ENCODE measurements at places on chromosomes 3 and 15.

DNA sequence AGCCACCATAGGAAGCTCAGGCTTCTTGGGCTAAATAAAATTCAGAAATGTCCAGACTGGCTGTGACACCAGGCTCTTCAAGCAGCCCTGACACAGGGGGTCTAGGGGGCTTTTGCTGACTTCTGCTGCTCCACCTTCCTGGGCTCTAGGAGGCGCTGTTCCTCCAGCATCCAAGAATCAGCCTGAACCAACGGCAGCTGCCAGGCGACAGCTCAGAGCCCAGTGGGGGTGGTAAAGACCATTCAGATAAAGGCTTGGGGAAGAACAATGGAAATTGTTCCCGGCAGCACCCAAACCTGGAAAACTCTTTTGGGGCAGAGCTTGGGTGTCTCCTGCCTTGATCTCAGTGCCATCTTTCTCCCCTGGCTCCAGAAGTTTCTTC lies 21.6 kb upstream of the PSTPIP1 start:
- peak; percentile 53 for DNase-seq

DNA sequence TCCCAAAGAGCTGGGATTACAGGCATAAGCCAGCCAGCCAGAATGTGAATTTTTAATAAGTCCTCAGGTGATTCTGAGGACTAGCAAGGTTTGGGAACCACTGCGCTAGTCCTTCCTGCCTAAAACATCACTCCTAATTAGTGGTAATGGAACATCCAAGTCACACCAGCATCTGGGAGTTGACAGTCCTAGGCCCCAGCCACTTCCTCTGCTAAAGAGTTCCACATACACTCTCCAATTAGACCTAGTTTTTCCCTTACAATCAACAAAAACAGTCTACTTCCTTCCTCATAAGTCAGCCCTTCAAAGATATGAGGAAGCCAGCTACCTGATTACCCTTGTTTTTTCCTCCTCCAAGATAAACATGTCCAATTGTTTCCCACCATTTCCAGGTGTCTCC lies 78.1 kb downstream of the OXNAD1 start:
- no peak for DNase-seq

DNA sequence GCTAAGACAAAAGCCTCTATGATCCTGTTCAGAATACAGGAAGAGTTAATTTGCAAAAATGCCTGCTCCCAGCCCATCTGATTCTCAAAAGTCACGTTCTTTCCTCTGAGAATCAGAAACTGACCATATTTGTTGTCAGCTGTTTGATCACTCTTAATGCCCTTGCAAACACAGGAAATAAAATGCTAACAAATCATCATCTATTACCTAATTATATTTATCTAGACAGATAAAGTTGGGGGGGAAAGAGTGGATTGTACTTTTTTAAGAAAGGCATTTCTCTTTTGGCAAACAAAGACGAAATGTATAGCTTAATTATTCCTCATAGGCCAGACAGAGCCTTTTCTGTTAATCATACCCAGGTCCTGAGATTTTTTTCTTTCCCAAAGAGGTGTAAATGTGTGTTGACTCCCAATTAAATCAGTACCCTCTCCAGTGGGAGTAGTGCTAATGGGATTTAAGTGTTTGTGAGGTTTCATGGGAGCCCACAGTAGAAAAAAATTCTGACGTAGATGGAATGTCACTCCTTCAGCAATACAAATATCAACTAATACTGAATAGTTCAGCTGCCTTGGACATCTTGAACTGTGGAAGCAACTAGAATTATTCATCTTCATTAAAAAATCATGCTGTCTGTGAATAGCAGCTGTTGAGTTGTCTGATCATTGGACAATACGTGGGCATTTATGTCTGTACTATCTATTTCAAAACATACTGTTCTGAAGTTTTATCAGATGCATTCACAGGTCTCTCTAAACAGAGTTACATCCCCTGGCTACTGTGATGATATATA lies 22.5 kb upstream of the BNIP2 start:
- DNase-seq: no peak

- no peak for DNase-seq
Observed at GRCh38 chr15:70140025-70140542, 42.4 kb upstream of the TLE3 start.

GRCh38 chr3:129448186-129448895 lies 8.3 kb downstream of the IFT122 start:
- DNase-seq: no peak

- no peak for DNase-seq
Observed at GRCh38 chr3:66038384-66038725, 363 bp downstream of the MAGI1 start.

DNA sequence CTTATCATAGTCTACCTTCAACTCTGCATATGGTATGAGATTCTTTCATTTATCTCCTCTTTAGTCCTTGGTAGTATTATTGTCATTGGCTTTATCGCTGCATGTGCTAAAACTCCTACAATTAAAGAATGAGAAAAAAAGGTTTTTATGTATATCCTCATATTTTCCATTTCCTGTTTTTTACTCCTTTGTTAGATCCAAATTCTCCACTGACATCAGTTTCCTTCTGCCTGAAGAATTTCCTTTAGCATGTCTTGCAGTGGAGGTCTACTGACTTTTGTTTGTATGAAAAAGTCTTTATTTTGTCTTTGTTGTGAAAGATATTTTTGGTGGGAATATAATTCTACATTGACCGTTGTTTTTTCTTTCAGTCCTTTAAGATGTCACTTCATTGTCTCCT lies 81.0 kb upstream of the TNIK start:
- no peak for DNase-seq

GRCh38 chr3:124217542-124217941 lies 225.6 kb upstream of the ROPN1 start:
- no peak for DNase-seq

GRCh38 chr3:9809615-9810432 lies at the start of gene TTLL3:
Gene TTLL3, plus strand, starts transcription at chr3:9810262. Its CDS starts 400 bp downstream, at chr3:9810662.
- peak; percentile 71 for DNase-seq

GRCh38 chr3:195076981-195077610 lies 193.9 kb downstream of the XXYLT1 start:
- DNase-seq: no peak

DNA sequence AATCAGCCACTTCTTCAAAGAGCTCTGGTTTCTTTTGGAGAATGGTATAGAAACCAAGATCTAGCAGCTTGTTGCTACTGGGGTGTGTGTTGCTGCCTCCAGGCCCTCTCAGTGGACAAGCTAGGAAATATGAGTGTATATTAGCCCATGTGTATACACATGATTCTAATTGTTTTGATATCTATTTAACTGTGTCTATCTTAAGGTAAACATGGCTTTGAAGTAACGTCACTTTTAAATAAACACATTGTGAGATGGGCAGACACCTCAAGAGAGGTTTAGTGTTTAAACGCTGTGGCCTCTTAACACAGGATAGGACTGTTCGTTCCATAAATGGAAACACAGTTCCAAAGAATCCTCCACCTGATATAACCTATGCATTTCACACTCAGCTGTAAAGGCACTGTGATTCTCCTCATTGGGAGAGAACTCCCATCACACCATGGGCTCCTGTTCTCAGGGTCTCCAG lies 87.0 kb downstream of the GMPS start:
- DNase-seq: no peak

DNA sequence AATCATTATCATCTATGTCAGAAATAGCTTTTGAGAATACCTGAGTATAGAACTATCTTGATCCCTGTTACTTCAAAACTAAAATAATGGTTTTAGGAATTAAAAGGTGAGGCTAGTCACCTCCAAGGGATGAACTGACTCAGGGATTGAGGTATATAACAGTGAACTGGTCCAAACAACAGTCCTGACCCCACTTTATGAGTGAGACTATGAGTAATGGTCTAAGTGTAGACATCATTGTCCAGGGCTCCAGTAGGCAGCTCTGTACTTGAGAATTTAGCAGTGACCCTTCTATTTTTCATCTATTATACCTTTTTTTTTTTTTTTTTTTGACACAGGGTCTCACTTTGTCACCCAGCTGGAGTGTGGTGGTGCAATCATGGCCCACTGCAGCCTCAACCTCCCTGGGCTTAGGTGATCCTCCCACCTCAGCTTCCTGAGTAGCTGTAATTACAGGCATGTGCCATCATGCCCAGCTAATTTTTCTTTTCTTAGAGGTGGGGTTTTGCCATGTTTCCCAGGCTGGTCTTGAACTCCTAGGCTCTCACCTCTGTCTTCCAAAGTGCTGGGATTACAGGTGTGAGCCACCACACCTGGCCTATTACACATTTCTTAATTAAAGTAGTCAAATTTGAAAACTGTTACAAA lies 36.3 kb downstream of the MLH1 start:
- DNase-seq: no peak

DNA sequence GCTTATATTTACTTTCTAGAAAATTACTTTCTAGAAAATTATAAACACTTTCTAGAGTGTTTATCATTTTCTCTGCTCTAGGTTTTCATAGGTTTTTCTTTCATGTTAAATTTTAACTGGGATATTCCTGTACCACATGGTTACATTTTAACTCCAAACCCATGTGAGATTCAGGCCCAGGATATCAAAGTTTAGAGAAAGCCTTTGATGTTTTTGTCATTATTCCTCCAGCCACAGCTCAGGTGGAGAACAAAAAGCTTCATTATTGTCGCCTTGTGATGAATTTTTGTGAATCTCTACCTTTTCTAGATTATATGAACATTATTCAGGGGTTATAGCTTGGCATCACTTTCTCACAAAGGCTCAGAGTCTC lies 816.0 kb downstream of the SQOR start:
- DNase-seq: no peak

GRCh38 chr15:90839187-90840071 lies 29.0 kb upstream of the FURIN start:
- no peak for DNase-seq

DNA sequence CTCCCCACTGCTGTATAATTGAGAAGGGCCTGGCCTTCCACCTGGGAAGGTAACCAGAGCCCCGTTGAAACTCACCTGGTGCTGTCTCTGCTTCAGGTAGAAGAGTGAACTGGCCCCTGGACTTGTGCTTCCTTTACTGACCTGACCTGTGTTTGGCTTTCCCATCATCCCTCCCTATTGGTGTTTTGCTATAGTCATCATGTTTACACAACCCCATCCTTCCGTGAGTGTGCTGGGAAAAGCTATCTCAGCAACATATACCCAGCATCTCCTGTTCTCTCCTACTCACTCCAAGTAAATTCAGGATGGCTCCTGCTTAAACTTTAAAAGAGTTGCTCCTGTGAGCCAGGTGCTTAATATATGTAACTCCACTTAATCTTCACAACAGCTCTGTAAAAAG lies 77.2 kb upstream of the TSC22D2 start:
- DNase-seq: no peak

DNA sequence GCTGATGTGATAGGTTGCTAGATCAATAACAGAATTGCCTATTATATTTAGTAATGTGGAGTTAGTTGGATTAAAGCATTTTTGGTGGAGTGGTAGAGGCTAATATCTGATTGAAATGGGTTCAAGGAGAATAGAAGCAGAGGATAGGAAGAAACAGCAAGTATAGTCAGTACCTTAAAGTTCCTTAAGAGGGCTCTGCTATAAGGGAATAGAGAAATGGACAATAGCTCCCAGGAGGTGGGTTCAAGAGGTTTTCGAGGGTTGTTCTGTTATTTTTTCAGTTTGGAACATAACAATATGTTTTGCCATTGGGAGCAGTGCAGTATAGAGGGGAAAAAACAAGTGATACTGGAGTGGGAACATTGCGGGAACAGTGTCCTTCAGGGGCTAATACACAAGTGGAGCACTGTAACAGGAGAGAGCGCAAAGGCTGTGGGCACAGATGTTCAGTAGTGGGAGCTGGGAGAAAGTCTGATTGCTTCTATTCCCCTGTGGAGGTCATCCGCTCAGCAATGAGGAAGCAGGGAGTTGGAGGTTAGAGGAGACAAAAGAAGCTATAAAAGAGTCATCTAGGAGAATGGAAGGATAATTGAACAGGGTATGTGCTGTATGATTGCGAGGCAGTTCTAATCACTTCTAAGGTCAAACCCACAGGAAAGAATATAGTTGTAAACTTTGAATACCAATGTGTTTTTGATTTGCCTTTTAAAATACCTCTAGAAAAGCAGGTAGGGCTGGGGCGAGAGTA lies 3.3 kb downstream of the MRPS11 start:
- DNase-seq: no peak

DNA sequence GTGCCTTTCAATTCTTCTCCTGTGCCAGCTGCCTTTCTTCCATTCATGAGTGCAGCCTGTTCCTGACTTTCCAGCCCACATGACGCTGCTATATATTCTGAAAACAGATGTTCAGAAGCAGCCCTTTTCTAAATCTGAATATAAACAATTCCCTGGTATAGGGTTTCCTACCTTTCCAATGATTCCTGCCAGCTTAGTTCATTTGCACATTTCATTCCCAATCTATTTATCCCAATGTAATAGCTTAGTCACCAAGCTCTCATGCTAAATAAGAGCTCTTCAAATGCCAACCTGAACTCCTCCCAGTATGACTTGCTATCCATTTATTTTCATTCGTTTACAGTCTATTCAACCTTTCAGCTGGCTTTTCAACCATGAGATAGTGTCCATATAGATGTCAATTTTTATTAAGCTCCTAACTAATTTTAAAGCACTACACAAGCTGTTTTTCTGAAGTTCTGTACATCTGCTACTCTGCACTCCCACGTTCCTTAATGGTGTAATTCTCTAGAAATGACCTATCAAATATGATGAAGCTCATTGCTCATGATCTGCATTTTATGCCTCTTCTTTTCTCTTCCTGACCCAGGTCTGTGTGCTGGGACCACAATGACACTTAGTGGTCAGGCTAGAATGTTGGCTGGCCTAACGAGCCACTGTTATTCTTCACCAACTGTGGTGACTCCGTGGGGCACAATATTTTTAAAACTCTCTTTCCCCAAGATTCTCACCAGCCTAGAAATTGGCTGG lies 605.0 kb upstream of the TBL1XR1 start:
- DNase-seq: no peak

DNA sequence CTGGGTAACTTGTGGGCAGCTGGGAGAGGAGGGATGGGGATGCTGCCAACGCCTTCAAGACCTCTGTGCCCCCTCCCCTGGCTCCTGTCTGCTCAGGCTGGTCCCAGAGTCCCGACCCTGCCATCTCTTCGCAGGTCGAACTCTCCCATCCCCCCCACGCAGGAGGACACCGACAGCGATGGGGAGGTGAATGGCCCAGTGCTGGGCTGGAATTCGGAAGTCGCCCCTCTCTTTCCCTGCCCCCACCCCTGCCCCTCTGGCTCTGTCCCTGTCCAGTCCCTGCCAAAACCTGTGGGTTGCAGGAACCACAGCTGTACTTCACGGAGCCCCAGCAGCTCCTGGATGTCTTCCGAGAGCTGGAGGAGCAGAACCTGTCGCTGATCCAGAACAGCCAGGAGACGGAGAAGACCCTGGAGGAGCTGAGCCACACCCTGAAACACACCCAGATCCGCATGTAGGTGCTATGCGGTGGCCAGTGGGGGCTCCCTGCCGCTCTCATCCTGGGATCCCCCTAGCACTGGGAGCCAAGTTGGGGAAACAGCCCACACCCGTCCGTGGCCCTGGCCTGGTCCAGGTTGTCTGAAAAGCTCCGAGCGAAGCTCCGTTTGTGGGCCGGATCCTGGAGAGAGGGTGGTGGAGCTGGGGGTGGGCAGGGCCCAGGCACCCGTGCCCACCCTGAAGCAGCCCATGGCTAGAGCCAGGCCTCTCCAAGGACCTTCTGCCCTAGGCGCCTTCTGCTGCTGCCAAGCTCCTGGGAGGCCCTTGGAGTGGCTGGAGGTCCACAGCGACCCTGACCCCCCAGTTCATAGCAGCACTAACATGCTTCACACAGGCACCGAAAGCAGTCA lies 28.7 kb downstream of the CFAP100 start:
- no peak for DNase-seq

- no peak for DNase-seq
Observed at GRCh38 chr15:89912674-89913396, at the start of gene ARPIN. Gene ARPIN, minus strand, starts transcription at chr15:89912952. Its CDS starts 117 bp downstream, at chr15:89912835.
